ENCODE measurements at places on chromosomes 5 and 9.

DNA sequence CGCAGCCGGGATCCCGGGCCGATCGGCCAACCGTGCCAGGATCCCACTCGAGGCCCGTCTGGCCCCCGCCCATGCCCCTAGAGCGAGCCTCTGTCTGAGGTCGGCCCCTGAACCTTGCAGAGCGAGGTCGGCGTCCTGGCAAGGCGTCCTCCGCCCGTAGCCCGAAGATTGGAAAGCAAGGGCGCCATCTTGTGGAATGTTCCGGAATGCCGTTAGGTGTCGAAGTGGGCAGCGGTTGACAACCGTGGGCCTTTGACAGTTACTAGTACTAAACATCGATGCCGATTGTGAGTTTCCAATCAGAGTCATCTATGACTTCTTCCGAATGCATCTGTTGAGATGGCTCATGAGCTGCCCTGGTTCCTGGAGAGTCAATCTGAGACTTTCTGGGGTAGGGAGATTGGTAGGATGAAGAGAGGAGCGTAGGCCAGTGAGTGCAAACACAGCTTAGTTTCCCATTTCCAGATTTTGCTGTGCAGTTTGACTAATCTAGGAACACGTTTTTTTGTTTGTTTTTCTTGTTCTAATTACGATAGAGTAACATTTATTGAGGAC is 923 bp upstream of the PLK2 start:
- peak; percentile 89 for DNase-seq

DNA sequence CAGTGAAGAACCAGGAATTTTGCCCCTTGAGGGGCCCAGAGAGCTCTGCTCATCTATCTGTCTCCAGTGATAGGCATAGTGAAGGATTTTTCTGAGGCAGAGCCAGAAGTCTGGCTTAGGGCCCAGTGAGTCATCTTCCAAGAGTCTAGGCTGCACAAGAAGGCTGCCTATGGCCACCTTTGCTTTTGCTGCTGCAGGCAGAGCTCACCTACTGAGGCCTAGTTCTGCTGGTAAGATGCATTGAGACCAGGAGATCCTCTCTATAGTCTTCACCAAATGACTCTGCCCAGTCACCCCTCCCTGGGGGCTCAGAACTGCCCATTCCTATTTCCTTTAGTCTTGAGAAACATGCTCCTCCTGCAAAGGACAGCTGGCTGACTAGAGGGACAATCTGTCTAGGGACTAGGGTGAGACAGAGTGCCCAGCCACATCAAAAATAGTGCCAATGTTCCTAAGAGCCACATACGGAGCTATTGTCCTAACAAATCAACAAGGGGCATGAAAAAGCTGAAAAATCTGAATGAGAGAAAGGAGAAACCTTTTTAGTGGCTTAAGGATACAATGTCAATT is 40.3 kb upstream of the CDKN2AIPNL start:
- DNase-seq = no peak

- no peak for DNase-seq
These were observed 1.1 kb downstream of the SLC6A18 start for GRCh38 chr5:1226231-1226630.

GRCh38 chr5:158354958-158355357 is 496.0 kb upstream of the CLINT1 start:
- peak; percentile 45 for DNase-seq

- DNase-seq = no peak
These were observed 20.8 kb downstream of the PHF2 start for GRCh38 chr9:93597142-93597706.

DNA sequence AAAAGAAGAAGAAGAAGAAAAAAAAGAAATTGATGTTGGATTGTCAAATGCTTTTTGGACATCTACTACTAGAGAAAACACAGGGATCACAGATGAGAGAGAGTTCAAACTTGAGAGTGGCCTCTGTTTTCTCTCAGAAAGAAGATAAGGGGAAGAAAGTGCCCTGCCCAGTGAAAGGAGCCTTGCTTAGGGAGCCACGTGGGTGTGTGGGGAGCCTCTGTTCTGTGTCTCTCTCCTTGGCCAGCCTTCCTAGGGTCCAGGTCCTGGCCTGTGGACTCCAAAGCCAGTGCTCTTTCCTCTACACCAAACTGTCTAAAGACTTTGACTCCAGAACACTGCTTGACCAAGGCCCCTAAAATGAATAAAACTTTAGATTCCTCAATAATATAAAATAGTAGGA is 22.0 kb upstream of the COL15A1 start:
- no peak for DNase-seq

GRCh38 chr5:178589180-178590140 is 733 bp downstream of the COL23A1 start:
- peak; percentile 11 for DNase-seq

- no peak for DNase-seq
These were observed 150.3 kb downstream of the XRCC4 start for GRCh38 chr5:83227611-83228010.

DNA sequence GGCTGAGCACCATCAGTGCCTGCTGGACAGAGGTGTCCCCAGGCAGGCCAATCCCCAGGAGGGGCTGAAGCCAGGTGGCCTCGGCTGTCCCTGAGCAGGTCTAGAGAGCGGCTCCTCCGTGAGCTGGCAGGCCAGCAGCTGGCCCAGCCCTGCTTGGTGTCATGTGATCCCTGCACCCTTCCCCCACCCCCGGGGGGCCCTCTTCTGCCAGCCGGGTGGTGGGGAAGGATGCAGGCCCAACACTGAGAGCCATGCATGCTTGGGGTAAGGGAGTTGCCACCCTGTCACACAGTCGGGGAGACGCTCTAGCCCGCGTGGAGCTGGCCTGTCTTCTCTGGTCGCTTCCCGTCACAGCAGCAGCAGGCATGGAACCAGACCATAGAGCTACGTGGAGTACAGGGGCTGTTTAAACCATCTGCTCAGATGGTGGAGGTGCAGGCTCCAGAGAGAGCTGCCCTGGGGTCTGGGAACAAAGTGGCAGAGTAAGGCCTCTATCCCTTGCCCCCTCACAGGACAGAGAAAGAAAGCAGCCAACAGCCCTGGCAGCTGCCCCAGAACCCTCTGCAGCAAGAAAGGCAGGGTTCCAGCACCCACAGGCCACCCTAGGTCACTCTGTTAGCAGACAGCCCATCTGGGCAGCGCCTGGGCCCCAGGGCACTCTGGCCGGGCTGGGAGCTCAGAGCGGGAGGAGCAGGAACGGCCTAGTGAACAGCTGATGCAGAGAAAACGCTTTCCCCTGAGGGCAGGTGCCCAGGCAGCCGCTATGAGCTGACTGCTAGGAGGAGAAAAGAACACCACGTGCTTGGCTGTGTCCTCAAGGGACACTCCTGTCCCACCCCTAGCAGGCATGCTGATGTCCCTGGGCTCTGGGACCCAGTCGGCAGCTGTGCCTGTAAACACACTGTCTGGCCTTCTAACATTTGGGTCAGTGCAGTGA is 6.8 kb downstream of the RALGDS start:
- no peak for DNase-seq

DNA sequence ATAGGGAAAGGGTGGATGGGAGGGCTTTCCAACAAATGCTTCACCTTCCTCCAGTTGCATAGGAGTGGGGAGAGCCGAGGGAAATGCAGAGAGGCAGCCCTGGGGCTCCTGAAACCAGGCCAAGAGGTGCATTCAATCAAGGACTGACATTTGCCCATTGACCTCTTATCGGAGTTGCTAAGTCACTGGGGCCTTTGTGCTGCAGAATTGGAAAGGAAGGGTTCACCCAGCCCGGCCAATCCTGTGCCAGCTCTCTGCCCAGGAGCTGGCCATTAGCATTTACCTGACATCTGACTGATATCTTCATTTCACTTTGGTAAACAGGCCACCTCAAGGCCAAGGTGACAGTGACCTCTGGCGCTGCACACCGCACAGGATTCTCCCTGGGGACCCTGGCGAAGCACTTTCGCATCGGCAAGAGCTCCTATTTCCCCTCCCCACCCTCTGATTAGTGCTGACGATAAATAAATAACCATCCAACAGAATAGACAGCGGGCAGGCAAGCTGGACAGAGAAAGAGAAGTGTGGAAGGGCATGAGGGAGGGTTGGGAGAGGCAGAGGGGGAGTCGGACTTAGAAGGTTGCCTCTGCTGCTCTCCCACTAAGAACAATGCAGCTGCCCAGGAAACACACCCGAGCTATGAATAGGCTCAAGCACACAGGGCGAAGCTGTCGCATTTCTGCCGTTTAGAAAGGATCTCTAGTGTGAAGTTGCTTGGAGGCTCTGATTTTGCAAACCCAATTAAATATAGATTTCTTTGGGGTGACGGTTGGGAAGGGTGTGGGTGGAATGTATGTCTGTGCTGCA is 57.0 kb upstream of the BOD1 start:
- no peak for DNase-seq

GRCh38 chr5:180815293-180815917 is 12.8 kb upstream of the MGAT1 start:
- no peak for DNase-seq

GRCh38 chr5:127402361-127402760 is 111.8 kb downstream of the MEGF10 start:
- DNase-seq = no peak

DNA sequence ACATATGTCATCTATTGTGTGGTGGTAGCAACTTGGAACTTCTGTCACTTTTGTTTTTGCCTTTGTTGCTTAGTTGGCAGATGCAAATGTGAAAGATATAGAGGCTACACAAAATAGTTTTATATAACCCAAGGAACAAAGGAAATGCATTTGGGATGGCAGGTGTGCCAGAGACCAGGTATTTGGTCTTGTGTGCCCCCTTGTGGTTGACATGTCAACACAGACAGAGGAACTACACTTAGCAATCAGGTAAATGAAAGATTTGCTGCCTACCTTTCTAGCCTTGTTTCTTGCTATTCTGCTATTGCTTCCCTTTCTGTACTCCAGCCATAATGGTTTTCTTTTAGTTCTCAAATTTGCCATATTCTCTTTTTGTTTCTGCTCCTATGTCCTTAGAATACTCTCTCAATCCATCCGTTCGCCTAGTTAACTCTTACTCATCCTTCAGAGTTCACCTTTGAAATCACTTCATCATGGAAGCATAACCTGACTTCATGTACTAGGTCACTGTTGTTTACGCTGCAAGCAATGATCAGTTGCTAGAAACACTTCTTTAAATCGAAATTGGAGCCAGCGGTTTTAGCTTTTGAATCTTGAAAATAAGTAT is 119.5 kb downstream of the TRPM3 start:
- peak; percentile 16 for DNase-seq

GRCh38 chr5:176676361-176676824 is 29.1 kb downstream of the TSPAN17 start:
- DNase-seq = no peak

DNA sequence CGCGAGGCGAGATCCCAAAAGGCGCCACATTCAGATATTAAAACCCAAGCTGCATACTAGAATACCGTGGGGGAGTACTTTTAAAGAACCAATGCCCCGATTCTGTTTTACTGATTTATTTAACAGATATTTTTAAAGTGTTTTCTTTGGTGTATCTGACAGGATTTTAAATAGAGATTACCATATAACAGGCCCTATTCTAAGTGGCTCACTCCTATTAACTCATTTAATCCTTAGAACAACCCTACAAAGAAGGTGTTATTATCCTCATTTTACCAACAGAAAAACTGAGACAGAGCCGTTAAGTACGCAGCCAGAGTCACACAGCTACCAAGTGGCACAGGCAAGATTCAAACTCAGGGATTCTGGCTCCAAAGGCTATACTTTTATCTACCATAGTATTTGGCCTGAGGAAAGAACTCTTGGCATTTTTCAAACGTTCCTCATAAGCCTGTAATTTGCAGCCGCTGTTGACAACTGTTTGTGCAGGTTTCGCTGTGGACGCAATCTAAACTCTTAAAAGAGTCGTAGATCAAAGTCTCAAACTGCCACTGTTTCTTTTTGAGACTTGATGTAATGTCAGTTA is 550 bp upstream of the TMEM245 start:
- no peak for DNase-seq

GRCh38 chr5:173672891-173673290 is 56.4 kb upstream of the BOD1 start:
- DNase-seq = no peak

GRCh38 chr5:2566284-2566683 is 185.2 kb downstream of the IRX2 start:
- DNase-seq = no peak

DNA sequence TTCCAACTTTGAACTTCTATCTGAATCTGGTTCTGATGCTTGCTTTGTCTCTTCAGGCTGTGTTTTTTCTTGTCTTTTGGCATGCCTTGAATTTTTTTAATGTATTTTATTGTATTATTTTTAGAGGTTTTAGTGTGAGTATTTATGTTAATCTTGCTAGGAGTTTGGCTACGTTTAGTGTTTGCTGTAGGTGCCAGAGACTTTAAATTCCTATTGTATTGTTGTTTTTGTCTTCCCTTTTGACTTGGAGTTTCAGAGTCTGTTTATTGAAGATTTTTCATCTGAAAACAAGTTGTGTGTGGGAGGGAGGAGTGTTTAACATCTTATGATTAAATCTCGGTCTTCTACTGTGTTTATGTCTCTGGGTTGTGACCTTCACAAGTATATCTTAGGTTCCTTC is 956.8 kb downstream of the TLE1 start:
- DNase-seq = no peak

DNA sequence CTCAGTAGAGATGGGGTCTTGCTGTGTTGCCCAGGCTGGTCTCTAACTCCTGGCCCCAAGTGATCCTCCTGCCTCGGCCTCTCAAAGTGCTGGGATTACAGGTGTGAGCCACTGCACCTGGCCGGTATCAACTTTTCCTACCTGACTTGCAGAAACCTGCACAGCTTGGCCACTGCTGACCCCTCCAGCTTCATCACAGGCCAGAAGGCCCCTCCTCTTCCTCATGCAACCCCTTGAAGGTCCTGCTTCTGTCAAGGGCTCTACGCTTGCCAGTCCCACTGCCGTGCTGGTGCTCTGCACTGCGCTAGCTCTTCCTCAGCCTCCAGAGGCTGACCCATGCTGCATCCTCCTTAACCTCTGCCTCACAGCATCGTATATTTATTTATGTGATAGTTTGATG is 32.5 kb upstream of the RNU6ATAC start:
- DNase-seq = no peak

DNA sequence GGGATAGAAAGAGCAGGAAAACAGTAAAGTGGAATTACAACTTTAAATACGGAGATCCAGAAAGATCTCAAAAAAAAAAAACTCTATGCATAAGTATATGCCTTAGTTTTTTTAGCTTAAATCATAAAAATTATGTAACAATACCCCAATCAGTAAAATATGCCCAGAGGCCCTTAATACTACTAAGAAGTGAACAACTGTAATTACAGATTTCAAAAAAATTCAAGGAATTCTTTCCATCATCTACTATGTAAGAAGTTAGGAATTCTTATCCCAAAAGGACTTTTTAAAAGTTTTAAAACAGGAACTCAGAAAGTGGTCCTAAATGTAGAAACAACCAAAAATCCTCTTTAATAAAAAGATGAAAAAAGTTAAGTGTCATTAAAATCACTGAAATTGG is 111.3 kb downstream of the SSBP2 start:
- no peak for DNase-seq

DNA sequence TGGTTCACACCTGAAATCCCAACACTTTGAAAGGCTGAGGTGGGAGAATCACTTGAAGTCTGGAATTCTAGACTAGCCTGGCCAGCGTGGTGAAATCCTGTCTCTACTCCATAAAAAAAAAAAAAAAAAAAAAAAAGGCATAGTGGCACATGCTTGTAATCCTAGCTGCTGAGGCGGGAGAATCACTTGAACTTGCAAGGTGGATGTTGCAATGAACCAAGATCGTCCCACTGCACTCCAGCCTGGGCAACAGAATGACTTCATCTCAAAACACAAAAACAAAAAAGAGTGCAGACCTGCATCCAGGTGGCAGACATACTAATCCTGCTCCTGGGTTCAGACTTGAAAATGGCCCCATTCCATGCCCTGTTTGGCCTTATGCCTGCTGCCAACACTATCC is 21.8 kb upstream of the ADAMTS19 start:
- no peak for DNase-seq
